ENCODE measurements at places on chromosomes 11 and 22. TPM values are rescaled to one million over a fixed set of nuclear protein-coding genes. Genes with fewer than 3 reads are reported as not detected.

GRCh38 chr11:96257036-96257435 is 86.0 kb downstream of the MAML2 start:
- DNase-seq: no peak
- no peak overlapping the region for H3K4me3 ChIP-seq
- H3K4me1 ChIP-seq: peaks cover 2% of the 10 kb centered on the region
- no peaks in the 10 kb centered on the region for H3K36me3 ChIP-seq

FAM118A gene
- total RNA-seq: 34.3 TPM

DNA sequence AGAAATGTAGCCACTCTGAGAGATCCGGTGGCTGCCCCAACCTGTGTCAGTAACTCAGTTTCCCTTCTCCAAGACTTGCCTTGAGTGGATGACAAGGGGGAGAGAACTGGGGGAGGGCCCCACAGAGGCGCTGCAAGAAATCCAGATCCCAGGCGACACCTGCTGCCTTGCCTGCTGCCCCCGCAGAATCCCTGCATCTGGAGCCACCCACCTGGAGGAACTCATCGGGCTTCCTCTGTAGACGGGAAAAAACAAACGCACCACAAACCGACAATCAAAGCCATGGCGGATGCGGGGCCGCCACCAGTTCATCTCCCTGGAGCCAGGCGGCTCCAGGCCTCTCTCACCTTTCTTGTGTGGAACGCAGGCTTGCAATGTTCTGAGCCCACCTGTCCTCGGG is 40.2 kb downstream of the MACROD1 start:
- H3K36me3 ChIP-seq: no peaks in the 10 kb centered on the region
- H3K27me3 ChIP-seq: no peaks in the 10 kb centered on the region
- DNase-seq: no peak
- H3K27ac ChIP-seq: no peak overlapping the region

- no peaks in the 10 kb centered on the region for H3K4me1 ChIP-seq
- no peaks in the 10 kb centered on the region for H3K36me3 ChIP-seq
- no peak for DNase-seq
- no peak overlapping the region for H3K4me3 ChIP-seq
- no peaks in the 10 kb centered on the region for H3K27me3 ChIP-seq
- H3K27ac ChIP-seq: no peak overlapping the region
Observed at GRCh38 chr22:40645579-40646197, 9.2 kb upstream of the MRTFA start.

MIOX gene
- total RNA-seq: 1.4 TPM

- no peak overlapping the region for H3K27ac ChIP-seq
- no peaks in the 10 kb centered on the region for H3K4me1 ChIP-seq
- DNase-seq: peak; percentile 91
Observed at GRCh38 chr22:38114484-38115398, 4.3 kb upstream of the BAIAP2L2 start.

Measured in H9 (cell line).